Breast epithelium (tissue), 4 donors: ENCODE measurements at places on chromosomes 1 and 21. TPM values are rescaled to one million over a fixed set of nuclear protein-coding genes. Genes with fewer than 3 reads are reported as not detected.

- no peak overlapping the region for H3K27ac ChIP-seq
- no peaks in the 10 kb centered on the region for H3K27me3 ChIP-seq
- no peaks in the 10 kb centered on the region for H3K36me3 ChIP-seq
- H3K4me3 ChIP-seq = no peak overlapping the region
- no peaks in the 10 kb centered on the region for H3K4me1 ChIP-seq
These were observed 251.8 kb upstream of the ST6GALNAC5 start for GRCh38 chr1:76615253-76616035.

The SERBP1 gene
- total RNA-seq = 181 TPM

DNA sequence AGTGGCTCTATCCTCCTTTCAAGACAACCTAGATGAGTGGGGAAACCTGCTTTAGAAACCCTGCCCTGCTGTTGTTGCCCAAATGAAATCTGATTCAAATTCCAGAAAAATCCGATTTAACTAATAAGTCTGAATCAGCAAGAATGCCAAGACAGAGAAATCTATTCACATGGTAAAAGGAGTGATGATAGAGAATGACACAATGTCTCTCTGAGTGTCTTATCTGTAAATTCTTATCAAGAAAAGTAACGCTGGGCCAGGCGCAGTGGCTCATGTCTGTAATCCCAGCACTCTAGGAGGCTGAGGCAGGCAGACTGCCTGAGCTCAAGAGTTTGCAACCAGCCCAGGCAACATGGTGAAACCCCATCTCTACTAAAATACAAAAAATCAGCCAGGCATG lies 13.7 kb upstream of the GUCA2A start:
- peaks cover 7% of the 10 kb centered on the region for H3K4me1 ChIP-seq
- no peak overlapping the region for H3K27ac ChIP-seq
- DNase-seq = no peak
- no peaks in the 10 kb centered on the region for H3K36me3 ChIP-seq

The PGLYRP3 gene
- not detected for total RNA-seq

The PADI4 gene
- not detected for total RNA-seq

- H3K4me1 ChIP-seq = no peaks in the 10 kb centered on the region
- H3K27ac ChIP-seq = no peak overlapping the region
- no peaks in the 10 kb centered on the region for H3K27me3 ChIP-seq
- H3K4me3 ChIP-seq = no peak overlapping the region
- H3K36me3 ChIP-seq = no peaks in the 10 kb centered on the region
- DNase-seq = peak; percentile 30
These were observed 61.8 kb upstream of the NBL1 start for GRCh38 chr1:19582318-19582717.

The MAP3K21 gene
- total RNA-seq = 1.3 TPM

The BECN2 gene
- not detected for total RNA-seq

GRCh38 chr1:101697072-101697471 lies 299.7 kb downstream of the OLFM3 start:
- H3K27me3 ChIP-seq = no peaks in the 10 kb centered on the region
- no peaks in the 10 kb centered on the region for H3K4me1 ChIP-seq
- no peak for DNase-seq
- no peak overlapping the region for H3K4me3 ChIP-seq
- H3K27ac ChIP-seq = no peak overlapping the region

The CEP104 gene
- total RNA-seq = 24.0 TPM

- no peaks in the 10 kb centered on the region for H3K27me3 ChIP-seq
- no peaks in the 10 kb centered on the region for H3K4me1 ChIP-seq
- H3K27ac ChIP-seq = no peak overlapping the region
- DNase-seq = no peak
These were observed 244.6 kb upstream of the MAP1LC3C start for GRCh38 chr1:242243472-242243871.
